ENCODE measurements at places on chromosomes 2 and 18.
A peak's percentile ranks its signal among the peaks of the same experiment; 100 is the strongest.

DNA sequence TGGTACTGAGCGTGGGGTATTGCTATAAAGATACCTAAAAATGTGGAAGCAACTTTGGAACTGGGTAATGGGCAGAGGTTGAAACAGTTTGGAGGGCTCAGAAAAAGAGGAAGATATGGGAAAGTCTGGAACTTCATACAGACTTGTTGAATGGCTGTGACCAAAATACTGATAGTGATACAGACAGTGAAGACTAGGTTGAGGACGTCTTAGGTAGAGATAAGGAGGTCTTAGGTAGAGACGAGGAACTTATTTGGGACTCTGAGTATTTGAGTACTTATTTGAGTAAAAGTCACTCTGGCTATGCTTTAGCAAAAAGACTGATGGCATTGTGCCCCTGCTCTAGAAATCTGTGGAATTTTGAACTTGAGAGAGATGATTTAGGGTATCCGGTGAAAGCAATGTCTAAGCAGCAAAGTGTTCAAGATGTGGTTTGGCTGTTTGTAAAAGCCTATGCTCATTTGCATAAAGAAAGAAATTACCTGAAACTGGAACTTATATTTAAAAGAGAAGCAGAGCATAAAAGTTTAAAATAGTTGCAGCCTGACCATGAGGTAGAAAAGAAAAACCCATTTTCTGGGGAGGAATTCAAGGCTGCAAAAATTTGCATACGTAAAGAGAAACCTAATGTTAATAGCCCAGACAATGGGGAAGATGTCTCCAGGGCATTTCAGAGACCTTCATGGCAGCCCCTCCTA, 219.6 kb downstream of the PDE1A start:
- DNase-seq = no peak

- DNase-seq = no peak
These were observed 7.7 kb downstream of the KCTD18 start for GRCh38 chr2:200502196-200502595.

GRCh38 chr2:71513096-71513495, 59.7 kb downstream of the DYSF start:
- no peak for DNase-seq

GRCh38 chr18:1296237-1296636, 391.6 kb downstream of the ADCYAP1 start:
- no peak for DNase-seq

GRCh38 chr18:66792466-66792865, 188.6 kb upstream of the CDH19 start:
- DNase-seq = peak; percentile 70

DNA sequence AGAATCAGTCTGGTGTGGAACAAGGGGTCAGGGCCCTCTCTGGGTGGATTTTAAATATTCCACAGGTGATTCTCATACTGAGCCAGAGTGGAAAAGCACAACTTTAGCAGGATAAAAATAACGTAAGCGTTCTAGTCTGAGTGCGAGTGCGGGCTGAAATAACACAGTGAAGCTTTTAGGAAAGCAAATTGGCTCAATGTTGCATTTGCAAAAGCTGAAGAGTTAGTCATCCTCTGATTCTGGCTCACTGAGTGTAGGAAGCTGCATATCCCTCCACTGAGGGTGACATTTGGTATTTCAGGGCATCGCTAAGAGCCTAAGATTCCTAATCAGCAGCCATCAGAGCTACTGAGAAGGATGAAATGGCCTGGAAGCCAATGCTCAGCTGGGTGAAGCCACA, 134.7 kb downstream of the RIF1 start:
- no peak for DNase-seq

GRCh38 chr2:129318581-129319421, 660.7 kb upstream of the RAB6C start:
- DNase-seq = no peak

DNA sequence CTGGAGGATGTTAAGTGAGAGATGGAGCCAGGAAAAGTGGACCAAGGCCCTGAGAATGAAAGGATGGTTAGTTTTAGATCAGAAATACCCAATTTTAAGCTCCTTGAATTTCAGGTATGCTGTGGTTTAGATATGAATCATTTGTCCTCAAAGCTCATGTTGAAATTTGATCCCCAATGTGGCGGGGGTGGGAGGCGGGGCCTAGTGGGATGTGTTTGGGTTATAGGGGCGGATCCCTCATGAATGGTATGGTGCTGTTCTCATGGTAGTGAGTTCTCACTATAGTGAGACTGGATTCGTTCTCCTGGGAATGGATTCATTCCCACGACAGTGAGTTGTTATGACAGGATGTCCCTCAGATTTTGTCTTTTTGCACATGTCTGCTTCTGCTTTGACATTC, 11.4 kb downstream of the MYO5B start:
- DNase-seq = peak; percentile 95

GRCh38 chr2:10814571-10815331, 2.2 kb upstream of the PDIA6 start:
- DNase-seq = no peak
